ENCODE measurements at places on chromosomes 6 and 20.

DNA sequence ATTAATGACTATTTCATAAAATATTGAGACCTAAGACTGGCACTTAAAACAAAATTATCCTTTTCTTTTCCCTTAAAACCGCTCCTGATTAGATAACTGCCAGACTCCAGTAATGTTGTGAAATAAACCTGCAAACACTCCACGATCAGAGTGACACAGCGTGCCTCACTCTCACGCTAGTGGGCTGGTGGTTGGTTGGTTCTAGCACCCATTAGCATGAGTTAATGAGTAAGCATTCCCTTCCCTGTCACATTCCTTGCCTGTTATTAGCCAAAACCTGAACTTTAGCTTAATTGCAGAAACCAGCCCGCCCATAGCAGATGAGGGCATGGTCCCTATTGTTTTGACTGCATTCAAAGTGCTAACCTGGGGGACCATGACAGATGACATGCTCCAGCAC, 193.4 kb downstream of the CD83 start:
- DNase-seq, result no peak

DNA sequence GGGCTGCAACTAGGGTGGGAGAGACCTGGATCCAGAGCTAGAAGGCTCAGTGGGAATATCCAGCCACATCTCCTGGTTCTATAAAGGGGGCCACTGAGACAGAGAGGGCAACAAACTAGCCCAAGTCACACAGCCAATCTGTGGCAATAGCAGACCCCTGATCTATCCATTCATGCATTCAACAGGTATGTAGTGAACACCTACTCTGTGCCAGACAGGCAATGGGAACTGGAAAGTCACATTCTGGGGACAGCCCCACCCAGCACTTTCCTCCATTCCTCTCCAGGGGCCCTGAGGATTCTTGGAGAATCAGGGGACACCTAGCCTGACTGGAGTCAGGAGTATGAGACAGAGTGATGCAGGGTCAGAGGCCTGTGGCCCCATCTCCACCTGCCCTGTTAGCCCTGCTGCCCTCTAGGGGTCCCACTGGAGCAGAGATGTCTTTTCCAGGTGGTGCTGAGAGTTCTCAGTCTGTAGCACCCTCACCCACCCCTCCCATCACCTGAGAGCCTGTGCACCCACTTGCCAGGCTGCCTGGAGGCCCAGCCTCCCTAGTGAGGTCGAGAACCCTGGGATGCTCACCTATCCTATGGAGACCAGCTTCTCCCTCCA, 13.6 kb downstream of the BPIFA2 start:
- no peak for DNase-seq

DNA sequence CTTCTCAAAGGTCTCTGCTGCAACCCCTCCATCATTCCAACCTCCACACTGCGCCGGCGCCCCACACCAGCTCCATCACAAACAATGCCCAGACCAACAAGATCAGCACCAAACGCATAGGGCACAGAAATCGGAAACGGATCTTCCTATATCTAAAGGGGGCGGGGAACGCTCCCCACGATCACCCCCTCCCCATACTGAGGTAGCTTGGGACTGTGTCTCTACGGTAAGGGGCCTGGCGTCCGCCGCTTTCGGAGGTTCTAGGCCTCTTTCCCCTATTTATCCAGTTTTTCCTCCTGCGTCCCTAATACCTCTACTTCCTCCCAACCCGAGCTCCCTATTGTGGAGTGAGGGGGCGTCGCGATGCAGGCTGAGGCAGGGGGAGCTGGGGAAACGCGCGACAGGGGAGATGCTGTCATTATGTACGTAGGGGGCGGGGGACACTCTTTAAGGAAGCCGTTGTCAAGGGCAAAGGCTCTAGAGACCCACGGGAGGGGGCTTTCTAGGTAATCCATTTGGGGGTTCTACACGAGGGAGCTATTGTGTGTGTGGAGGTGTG, 909 bp downstream of the DNAAF9 start:
- DNase-seq, result peak; percentile 57

DNA sequence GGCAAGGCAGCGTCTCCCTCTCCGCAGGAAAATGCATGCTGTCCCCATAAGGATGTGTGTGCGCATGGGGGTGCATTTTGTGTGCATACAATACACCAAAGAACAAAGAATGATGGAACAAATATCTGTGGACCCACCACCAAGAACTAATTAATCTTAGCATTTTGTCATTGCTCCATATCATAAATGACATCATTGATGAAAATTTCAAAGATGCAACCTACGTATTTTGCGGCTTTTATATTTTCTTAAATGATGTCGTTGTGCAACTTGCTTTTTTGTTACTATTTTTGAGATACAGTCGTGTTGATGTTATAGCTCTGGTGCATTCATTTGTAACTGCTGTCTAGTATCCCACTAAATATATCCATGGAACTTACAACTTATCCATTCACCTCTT, 89.7 kb downstream of the SERAC1 start:
- no peak for DNase-seq

DNA sequence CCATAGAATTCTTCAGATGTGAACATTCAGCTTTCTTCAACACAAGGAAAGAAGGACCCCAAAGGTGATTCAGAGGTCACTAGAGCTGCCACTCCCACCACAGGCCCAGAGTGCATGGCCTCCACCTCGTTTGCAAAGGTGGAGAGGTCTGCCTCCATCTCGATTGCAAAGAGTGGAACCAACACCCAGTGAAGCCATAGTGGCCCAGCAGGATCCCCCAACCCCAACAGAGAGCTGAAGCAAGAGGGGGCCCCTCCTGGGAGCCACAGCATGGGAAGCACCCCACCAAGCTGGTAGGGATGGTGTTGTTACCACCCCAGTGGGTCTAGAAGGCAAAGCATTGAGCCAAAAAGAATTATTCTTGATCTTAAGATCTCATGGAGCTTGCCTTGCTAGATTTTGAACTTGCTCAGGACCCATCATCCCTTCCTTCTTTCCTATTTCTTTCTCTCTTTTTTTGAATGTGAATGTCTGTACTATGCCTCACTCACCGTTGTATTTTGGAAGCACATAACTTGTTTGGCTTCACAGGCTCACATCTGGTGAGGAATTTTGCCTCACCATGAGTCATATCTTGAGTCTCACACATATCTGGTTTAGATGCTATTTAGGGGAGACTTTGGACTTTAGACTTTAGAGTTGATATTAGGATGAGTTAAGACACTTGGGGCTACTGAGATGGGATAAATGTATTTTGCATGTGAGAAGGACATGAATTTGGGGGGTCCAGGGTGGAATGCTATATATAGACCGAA, 119.2 kb downstream of the ANKRD60 start:
- DNase-seq, result no peak

DNA sequence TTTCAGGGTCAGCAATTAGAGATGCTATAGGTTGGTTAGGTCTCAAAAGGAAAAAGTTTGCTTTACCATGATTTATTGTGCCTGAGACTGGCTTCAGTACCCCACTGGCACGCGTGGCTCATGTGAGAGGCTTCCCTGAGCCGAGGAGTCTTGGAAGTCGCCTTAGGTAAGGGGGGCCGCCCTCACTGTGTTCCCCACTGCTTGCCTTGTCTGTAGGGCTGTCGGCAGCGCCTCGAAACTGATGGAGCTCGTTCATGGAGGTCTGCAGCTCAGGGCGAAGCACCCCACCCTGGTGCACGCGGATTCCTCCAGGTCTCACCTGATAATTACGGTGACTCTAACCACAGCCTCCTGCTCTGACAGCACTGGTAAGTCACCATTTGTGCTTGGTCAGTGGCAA, 39.2 kb downstream of the FRMD1 start:
- DNase-seq, result no peak

GRCh38 chr6:37373822-37374471, 20.2 kb downstream of the RNF8 start:
- no peak for DNase-seq

DNA sequence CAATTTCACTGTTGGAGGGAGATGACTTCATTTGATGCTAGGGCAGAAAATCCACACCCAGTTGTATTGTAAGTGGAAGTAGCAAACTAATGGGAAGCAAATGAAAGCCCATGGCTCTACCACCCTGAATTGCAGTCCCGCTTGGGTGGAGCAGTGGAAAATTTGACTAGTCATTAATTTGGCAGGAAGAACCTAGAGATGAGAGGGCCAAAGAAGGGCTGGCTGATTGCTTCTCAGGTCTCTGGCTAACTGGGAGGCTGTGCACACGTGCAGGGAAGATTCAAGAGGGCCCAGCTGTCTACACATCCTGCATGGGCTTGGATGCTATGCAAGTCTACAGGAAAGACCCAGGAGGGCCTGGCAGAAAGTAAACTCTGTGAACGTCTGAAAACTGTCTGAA, 466.2 kb downstream of the TFAP2A start:
- DNase-seq, result no peak

DNA sequence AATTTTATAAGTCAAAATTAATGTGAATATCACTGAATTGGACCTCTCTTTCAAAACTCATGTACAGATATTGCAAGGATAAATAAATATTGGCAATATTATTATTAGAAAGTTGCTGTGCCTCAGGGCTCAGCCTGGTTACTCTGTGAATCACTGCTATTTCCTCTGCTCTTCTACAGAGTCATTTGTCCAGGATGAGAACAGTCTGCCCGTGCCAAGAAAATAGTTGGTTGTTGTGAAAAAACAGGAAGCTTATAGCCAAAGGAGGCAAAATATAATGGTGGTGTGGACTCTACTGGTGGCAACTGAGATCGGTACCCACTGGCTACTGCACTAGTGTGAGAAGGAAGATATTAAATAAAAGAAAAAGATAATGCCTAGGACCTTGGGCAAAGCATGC, 93.6 kb downstream of the RIMS1 start:
- no peak for DNase-seq

GRCh38 chr6:62516291-62517141, 230.5 kb upstream of the KHDRBS2 start:
- no peak for DNase-seq

GRCh38 chr6:2536451-2536850, 214.3 kb downstream of the MYLK4 start:
- DNase-seq, result no peak

DNA sequence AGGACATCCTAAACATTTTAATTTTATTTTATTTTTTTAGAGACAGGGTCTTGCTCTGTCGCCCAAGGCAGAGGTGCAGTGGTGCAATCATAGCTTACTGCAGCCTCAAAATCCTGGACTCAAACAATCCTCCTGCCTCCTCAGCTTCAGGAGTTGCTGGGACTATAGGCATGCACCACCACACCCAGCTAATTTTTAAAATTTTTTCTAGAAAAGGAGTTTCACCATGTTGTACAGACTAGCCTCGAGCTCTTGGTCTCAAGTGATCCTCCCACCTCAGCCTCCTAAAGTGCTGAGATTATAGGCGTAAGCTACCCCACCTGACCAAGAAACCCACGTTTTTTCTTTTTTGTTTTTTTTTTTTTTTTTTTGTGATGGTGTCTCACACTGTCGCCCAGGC, 33.3 kb downstream of the BAK1 start:
- no peak for DNase-seq

DNA sequence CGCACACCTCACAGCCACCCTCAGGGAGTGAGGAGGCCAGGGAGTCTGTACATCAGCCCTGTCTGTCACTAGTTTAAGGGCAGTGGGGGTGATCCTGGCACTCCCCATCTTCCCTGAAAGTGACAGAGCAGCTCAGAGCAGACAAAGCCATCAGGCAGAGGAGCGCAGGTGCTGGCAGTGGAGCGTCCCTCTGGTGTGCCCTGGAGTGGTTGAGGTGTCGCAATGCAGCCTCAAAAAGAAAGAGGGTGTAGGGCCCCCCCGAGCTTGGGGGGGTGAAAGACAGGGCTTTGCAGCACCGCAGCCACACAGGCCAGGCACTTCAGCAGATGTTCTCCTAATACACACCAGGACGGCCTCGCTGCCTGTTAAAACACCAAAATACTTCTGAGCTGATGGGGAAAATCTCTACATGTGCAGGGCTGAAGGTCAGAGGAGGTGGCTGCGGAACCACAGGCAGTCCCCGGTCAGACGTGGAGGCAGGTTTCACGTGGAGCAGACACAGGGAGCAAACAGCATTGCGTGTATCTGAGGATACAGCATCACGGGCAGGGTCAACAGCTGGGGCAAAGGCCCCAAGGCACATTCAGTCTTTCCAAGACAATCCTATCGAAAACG, 69.5 kb downstream of the PREX1 start:
- no peak for DNase-seq

GRCh38 chr6:10564975-10565673, 44.0 kb downstream of the GCNT2 start:
- no peak for DNase-seq

- no peak for DNase-seq
Measured at GRCh38 chr6:10395171-10395703, 19.6 kb downstream of the TFAP2A start.

- no peak for DNase-seq
Measured at GRCh38 chr20:61647702-61648101, 395.6 kb downstream of the CDH4 start.

DNA sequence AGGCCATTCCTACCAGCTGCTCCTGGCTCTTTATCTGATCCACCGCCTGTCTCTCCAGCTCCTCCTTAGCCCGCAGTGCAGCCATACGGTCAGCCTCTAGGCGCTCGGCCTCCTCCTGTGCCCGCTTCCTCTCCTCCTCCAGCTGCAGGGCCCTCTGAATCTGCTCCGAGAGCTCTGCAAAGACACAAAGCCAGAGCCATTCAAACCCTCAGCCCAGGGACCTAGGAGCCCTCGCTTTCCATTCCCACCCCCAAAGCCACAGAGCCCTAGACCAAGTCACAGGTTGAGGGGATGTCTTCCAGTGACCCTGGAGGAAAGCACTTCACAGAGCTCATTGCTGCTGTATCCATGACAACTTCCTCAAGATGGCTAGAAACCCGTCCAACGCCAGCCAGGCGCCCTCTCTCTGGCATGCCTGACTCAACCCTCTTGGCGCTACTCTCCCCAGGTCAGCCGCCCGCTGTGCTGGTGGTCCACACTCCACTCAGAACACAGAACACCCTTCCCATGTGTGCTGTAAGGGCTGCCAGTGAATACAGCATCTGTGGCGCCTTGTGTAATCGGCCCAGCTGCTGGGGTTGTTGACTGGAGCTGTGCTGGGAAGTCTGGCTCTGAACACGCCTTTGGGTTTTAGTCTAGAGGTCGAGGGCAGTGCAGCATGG, 49.3 kb downstream of the EZR start:
- DNase-seq, result no peak

DNA sequence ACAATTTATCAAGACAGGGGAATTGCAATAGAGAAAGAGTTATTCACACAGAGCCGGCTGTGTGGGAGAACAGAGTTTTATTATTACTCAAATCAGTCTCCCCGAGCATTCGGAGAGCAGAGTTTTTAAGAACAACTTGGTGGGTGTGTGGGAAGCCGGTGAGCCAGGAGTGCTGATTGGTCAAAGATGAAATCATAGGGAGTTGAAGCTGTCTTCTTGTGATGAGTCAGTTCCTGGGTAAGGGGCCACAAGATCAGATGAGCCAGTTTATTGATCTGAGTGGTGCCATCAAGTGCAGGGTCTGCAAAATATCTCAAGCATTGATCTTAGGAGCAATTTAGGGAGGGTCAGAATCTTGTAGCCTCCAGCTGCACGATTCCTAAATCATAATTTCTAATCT, 50.0 kb upstream of the ECI2 start:
- DNase-seq, result no peak
